Astrocyte (in vitro differentiated cells and primary cell): ENCODE measurements at places on chromosomes 3 and 15. TPM values are rescaled to one million over a fixed set of nuclear protein-coding genes. Genes with fewer than 3 reads are reported as not detected.

The WDR82 gene
- 57.4 and 59.7 TPM in 2 replicates for total RNA-seq

The LRRK1 gene
- total RNA-seq, result 0.41 and 0.65 TPM in 2 replicates

The SLC28A2 gene
- total RNA-seq, result not detected in 2 replicates

The CRYGS gene
- total RNA-seq, result 1.3 and 2.1 TPM in 2 replicates

The OR5K2 gene
- total RNA-seq, result not detected in 2 replicates

GRCh38 chr3:159819676-159820075, 169.0 kb upstream of the IL12A start:
- H3K27ac ChIP-seq, result no peak overlapping the region
- peaks cover 38% of the 10 kb centered on the region for H3K4me1 ChIP-seq
- DNase-seq, result no peak

DNA sequence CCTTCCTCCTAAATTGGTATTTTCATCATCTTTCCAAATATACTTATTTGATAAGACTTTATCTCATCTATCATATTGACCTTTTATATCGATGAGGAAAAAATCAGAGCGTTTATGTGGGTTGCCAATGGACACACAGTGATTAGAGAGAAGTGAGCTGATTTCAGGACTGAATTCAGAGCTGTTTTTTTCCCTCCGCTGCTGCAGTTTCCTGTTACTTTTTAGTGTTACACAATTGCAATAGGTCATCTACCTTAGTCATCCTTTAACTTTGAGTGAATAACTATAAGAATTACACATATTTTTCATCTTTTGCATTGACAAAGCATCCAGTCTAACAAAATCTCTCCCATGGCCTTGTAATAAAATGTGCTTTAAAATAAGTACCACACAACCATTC, 266.3 kb upstream of the CNTN4 start:
- H3K36me3 ChIP-seq, result no peaks in the 10 kb centered on the region
- H3K4me1 ChIP-seq, result no peaks in the 10 kb centered on the region
- no peaks in the 10 kb centered on the region for H3K27me3 ChIP-seq

GRCh38 chr3:52882377-52882776, 15.0 kb downstream of the STIMATE start:
- H3K4me1 ChIP-seq, result no peaks in the 10 kb centered on the region
- no peaks in the 10 kb centered on the region for H3K36me3 ChIP-seq
- no peak overlapping the region for H3K4me3 ChIP-seq
- no peak overlapping the region for H3K27ac ChIP-seq
- H3K27me3 ChIP-seq, result no peaks in the 10 kb centered on the region

DNA sequence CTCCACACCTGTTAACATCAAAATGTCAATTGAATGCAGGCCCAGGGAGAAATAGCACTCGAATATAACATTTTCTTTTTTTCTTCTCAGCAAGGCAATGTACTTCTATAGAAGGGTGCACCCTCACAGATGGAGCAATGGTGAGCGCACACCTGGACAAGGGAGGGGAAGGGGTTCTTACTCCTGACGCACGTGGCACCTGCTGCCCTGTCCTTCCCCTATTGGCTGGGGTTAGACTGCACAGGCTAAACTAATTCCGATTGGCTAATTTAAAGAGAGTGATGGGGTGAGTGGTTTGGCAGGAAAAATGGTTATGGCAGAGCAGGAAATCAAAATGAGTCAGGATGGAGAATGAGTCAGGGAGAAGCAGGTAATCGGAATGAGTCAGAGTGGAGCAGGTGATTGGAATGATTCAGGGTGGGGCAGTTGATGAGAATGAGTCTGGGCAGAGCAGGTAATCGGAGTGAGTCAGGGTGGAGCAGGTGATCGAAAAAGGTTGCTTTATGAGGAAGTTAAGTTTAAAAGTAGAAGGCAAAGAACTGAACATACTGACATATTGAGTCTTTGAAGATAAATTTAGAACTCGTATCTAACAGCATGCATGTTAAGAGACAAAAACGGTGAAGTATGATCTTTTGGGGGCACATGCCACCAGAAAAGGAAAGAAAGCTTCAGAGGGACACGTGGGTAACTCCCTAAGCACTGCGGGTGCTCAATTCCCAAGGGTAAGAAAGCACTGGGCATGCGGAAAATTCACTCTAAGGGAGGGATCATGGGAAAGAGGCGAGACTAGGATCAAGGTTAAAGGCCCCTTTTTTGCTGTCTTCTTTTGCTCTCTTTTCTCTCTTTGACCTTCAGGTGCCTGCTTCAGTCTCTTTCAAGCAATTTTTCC, 72.9 kb upstream of the GALNT15 start:
- H3K4me1 ChIP-seq, result peaks cover 24% of the 10 kb centered on the region
- peak; percentile 74 for DNase-seq
- no peaks in the 10 kb centered on the region for H3K36me3 ChIP-seq

- no peaks in the 10 kb centered on the region for H3K36me3 ChIP-seq
- H3K4me3 ChIP-seq, result no peak overlapping the region
- H3K27me3 ChIP-seq, result no peaks in the 10 kb centered on the region
- no peak overlapping the region for H3K27ac ChIP-seq
These were observed 42.5 kb upstream of the SRGAP3 start for GRCh38 chr3:9291821-9292410.

GRCh38 chr3:8610951-8611350, 33.6 kb downstream of the SSUH2 start:
- no peak for DNase-seq
- peaks cover 9% of the 10 kb centered on the region for H3K4me1 ChIP-seq
- H3K36me3 ChIP-seq, result no peaks in the 10 kb centered on the region
- no peak overlapping the region for H3K4me3 ChIP-seq
- no peaks in the 10 kb centered on the region for H3K27me3 ChIP-seq

DNA sequence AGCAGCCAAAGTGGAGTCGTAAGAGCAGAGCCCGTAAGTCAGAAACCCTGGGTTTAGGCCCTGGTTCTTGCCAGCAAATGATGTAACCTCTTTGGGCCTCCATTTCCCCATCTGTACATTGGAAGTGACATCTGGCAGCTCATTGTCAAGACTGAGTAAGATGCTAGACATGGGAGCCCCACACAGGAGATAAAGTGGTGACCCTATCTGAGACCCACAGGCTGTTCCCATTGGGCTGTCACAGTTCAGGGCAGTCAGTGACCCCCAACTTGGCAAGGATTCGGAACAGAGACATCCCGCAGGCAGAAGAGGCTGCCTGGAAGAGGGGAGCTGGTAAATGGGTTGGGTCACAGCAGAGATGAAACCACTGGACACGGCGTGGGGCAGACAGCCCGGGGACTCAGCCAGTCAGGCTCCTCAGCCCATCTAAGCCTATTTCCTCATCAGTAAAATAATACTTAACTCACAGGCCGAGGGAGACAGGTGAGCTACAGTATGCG, 1.8 kb downstream of the CLN6 start:
- peaks cover 14% of the 10 kb centered on the region for H3K4me1 ChIP-seq
- no peak overlapping the region for H3K27ac ChIP-seq
- no peaks in the 10 kb centered on the region for H3K36me3 ChIP-seq
- DNase-seq, result no peak
- H3K4me3 ChIP-seq, result no peak overlapping the region

DNA sequence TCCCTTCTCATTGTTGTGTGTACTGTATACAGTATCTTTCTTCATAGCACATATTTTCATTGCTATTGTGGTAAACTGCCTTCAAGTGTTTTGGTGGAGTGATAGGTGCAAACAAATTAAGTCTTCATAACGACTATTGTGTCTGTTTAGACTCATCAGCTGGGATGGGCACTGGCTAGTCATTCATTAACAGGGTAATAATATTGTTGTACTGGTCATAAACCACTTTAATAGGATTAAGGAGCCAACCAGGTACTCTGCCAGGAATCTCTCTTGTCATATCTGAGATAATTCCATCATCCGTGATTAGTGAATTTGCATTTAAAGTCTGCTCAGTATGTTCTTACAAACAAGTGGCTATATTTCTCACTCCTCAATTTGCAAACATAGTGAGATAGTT, 10.2 kb upstream of the TMEM45A start:
- H3K27me3 ChIP-seq, result peaks cover 7% of the 10 kb centered on the region
- no peaks in the 10 kb centered on the region for H3K36me3 ChIP-seq
- no peak for DNase-seq
- H3K4me3 ChIP-seq, result no peak overlapping the region
- no peak overlapping the region for H3K27ac ChIP-seq
- H3K4me1 ChIP-seq, result no peaks in the 10 kb centered on the region

GRCh38 chr3:72329354-72329753, 518.9 kb downstream of the SHQ1 start:
- H3K4me1 ChIP-seq, result peaks cover 8% of the 10 kb centered on the region
- H3K27me3 ChIP-seq, result peaks cover 34% of the 10 kb centered on the region
- no peak for DNase-seq

DNA sequence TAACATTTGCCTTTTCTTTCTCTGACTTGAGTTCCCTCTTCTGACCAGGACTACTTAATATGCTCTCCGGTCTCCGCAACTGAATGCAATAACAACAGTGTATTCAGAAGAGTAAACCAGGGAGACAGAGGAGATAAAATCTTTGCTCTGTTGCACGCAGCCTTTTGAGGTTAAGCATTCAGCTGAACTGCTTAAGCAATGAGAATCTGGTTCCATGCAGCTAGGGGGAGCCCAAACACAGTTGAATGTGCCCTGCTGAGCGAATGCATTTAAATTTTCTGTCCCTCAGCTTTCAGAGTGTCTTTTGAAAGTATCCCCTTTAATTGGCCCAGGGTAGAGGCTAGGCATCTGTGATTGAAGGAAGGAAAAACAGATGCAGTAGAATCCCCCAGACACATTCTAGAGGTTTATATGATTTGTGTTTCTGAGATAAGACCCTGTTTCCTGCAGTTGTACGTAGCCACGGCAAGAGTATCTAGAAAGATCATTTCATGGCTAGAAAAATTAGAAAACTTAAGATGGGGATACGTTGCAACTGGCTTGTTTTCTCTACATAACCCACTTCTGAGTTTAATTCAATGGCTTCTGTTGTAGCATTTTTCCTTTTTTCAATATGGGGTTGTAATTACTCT, 309.6 kb downstream of the TUSC7 start:
- H3K27ac ChIP-seq, result no peak overlapping the region
- H3K4me3 ChIP-seq, result no peak overlapping the region
- no peaks in the 10 kb centered on the region for H3K36me3 ChIP-seq

- peaks cover 6% of the 10 kb centered on the region for H3K4me1 ChIP-seq
- H3K4me3 ChIP-seq, result no peak overlapping the region
- no peaks in the 10 kb centered on the region for H3K27me3 ChIP-seq
- H3K27ac ChIP-seq, result no peak overlapping the region
These were observed 491.1 kb upstream of the NR2F2 start for GRCh38 chr15:95839367-95839782.

DNA sequence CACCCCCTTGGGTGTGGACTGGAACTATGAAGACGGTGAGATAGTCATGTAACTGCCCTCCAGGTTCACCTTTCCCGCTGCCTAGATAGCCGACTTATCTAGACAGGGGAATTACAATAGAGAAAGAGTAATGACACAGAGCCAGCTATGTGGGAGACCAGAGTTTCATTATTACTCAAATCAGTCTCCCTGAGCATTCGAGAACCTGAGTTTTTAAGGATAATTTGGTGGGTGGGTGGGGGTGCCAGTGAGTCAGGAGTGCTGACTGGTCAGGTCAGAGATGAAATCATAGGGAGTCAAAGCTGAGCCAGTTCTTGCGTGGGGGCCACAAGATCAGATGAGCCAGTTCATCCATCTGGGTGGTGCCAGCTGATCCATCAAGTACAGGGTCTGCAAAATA, 19.7 kb upstream of the DNAJC19 start:
- no peaks in the 10 kb centered on the region for H3K36me3 ChIP-seq
- no peak for DNase-seq
- H3K4me3 ChIP-seq, result no peak overlapping the region
- no peak overlapping the region for H3K27ac ChIP-seq
- H3K27me3 ChIP-seq, result no peaks in the 10 kb centered on the region

DNA sequence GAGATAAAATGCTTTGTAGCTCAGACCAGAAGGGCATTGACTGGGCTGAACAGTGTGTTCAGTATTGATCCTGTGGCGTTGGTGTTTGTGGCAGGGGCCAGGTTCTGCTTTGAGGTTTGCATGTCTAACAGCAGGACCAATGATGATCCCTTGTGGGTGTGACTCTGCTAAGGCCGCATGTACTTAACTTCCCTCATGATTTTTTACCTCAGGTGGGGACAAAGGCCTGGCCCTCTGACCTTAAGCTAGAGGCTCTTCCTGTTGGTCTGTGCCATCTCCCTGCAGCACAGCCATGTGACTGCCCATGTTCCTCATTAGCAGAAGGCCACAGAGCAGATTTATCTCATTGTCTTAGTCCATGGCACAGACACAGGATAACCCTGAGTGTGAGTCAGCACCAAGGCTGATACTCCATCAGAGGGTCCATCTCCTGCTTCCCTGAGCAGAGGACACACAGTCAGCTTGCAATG, 34.3 kb upstream of the BSN start:
- H3K4me3 ChIP-seq, result no peak overlapping the region
- H3K36me3 ChIP-seq, result peaks cover 9% of the 10 kb centered on the region
- no peaks in the 10 kb centered on the region for H3K4me1 ChIP-seq

DNA sequence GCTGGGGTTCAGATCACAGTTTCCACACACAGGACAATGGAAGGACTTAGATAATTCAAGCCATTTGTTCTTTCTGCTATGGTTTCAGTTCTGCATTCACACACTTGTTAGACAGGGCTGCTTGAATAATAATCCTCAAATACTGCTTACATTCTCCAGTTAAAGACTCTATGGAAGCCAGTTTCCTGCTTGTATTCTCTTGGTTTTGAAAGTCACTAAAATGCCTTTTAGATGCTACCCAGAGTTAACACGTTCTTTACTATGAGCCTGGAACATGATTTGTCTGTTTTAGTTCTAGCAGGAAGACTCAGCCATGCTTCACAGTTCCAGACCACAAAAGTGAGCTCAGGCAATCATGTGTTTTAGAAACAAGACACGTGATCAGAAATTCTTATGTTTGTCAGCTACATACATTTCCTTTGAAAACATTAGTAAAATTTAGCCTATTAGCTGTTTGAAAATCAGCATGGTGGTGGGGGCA, 152.4 kb downstream of the LEKR1 start:
- no peak for DNase-seq
- H3K4me1 ChIP-seq, result no peaks in the 10 kb centered on the region
- H3K27me3 ChIP-seq, result no peaks in the 10 kb centered on the region
- H3K4me3 ChIP-seq, result no peak overlapping the region
- no peak overlapping the region for H3K27ac ChIP-seq
- H3K36me3 ChIP-seq, result no peaks in the 10 kb centered on the region

DNA sequence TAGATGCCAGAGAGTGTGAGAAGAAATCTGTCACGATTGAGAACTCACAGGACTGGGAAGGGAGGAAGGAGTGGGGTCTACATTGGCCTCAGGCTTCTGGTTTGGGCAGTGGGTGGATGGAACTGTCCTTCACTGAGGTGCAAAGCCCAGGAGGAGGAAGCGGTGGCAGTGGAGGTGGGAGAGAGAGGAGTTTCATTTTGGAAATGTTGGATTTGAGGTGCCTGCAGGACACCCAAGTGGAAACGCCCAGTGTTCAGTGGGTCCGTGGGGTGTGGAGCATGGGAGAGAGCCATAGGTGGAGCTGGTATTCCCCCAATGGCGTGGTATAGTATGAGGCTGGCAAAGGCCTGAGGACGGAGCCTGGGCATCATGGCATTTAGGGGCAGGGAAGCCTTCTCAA, 9.3 kb upstream of the EPHB3 start:
- H3K27ac ChIP-seq, result no peak overlapping the region
- no peak overlapping the region for H3K4me3 ChIP-seq
- no peak for DNase-seq
- no peaks in the 10 kb centered on the region for H3K4me1 ChIP-seq
- H3K27me3 ChIP-seq, result peaks cover 38% of the 10 kb centered on the region
- no peaks in the 10 kb centered on the region for H3K36me3 ChIP-seq
